CD4-positive, alpha-beta T cell treated with Interleukin-12 subunit alpha and Interleukin-12 subunit beta, for 1 hour (primary cell): ENCODE measurements at places on chromosomes 12 and 14.

GRCh38 chr12:50344245-50344644 is 52.2 kb downstream of the FAM186A start:
- no peak for DNase-seq

DNA sequence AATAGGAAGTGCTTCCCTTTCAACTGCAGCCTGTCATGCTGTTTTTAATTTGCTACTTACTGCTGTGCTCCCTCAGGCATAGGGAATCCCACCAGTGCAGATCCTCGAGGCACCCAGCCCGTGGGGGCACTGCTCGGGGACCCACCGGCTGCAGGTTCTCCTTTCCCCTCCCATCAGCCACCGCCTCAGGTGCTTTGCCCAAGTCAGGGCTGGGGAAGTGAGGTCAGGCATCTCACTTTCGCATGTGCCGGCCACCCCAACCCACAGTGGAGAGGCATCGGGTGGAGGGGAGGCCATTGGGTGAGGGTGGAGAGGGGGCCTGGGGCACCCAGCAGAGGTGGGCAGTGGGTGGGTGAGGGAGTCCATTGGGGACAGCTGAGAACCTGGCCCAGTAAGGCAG is 41.9 kb upstream of the MAX start:
- DNase-seq, result no peak

GRCh38 chr12:87332987-87333726 is 696.0 kb downstream of the C12orf50 start:
- DNase-seq, result no peak

GRCh38 chr12:91774434-91774921 is 371.2 kb downstream of the BTG1 start:
- no peak for DNase-seq

DNA sequence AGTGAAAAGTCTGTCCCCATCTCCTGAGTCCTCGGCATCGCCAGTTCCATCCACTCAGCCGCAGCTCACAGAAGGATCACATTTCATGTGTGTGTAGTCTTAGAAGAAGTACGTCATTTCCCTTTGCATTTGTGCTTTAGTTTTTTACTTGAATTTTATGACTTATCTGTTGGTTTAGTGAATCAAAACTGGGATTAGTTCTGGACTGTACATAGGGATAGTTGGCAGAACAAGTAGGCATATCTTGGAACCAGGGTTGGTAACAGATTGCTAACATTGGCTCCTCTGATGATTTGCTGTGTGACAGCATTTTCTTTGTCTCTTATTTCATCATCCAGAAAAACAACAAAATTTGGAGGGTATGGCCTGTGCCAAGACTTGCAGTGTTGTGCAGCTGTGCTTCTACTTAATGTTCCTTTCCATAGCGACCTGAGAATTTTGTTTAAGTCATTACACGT is 69.6 kb upstream of the AEBP2 start:
- DNase-seq, result no peak

DNA sequence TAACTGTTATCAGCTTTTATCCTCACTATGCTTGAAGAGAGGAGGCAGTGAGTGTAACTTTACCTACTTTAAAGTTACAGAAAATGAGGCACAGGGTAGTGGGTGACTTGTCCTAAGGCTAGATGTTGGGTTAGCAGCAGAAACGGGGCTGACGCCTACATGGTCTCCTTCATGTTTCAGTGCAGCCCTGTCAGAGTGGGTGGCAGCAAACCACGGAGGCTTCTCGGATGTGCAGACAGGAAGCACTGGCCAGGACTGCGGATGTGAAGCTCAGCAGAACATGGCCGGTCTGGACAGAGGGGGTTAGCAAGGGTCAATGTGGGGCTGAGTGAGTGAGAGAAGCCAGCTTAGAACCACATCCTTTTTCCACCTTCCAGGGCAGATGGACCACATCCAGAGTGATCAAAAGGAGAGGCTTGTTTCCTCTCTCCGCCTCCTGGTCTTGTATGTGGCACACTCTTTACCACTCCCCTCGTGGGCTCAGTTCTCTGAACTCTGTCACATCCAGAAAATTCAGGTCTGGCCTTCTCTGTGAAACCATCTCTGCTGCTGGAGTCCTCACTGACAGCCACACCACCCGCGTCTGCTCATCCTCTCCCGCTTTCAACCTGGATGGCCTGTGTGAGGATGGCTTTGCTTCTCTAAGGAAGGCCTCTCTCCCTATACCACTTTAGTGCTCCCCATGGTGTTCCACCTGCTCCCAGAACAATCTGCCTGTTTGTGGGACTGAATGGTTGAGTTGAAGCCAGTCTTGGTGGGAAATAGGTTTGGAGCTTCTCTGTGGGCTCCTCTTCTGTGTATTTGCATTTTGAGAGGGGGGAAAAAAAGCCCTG is 14.1 kb downstream of the SUSD6 start:
- peak; percentile 68 for DNase-seq

DNA sequence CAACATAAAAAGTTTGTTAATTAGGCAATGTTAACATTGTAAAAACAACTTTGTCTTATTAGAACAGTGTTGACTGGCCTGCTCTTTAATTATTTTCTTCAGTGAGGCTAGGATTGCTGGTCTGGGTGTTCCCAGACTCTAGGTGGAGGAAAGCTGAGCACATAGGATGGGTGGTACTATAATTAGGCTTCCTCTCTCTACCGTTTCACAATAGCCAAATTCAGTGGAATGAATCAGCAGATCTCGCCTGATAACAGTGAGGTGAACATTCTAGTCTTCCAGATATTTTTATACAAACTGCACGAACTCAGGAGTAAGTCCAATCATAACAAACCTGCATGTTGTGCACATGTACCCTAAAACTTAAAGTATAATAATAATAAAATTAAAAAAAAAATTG is 11.9 kb downstream of the PTGDR start:
- DNase-seq, result no peak

DNA sequence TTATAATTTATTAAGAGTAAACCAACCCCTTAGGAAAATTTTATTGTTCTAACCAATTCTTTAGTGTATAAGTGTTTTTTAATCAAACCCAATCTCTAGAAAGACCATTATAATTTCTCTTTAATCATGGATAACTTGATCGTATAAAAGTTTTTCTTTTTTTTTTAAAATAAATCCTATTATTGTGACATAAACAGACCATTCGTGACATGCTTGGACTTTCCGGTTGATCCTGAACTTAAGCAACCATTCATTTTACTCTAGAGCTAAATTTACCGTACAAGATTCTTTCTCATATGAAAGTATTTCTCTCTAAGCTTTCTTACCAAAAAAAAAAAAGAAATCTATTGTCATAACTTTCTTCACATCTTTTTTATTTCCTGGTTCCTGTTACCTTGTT is 32.6 kb upstream of the SLC38A4 start:
- no peak for DNase-seq
